ENCODE measurements at places on chromosomes 6 and 20.

DNA sequence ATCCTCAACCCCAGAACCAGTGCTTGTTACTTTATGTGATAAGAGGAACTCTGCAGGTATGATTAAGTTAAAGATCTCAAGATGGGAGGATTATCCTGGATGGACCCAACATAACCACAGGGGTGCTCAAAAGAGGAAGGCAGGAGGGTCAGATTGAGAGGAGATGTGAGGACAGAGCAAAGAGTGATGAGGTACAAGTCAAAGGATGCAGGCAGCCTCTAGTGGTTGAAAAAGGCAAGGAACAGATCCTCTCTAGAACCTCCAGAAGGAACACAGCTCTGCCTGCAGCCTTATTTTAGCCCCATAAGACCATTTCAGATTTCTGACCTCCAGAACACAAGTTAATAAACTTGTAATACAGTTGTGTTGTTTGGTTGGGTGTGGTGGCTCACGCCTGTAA is 41.2 kb downstream of the PDSS2 start:
- peak; percentile 19 for DNase-seq

- no peak for DNase-seq
Observed at GRCh38 chr6:169966312-169967181, 215.1 kb downstream of the ERMARD start.

DNA sequence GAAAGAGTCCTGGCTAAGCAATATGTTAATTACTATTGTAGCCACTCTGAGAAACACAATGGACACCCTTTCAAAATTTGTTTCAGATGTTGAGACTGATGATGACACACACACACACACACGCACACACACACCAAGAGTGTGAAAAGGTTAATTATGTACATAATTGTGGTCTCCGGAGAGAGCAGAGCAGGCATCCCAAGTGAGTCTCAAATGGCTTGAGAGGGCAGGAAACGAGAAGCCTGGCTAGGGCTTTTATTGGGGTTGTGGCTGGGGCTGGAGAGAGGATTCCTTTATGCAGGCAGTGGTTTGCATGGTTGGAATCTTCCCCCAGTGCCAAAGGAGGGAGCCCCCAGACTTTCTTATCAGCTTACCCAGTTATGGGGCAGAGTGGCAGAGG is 38.2 kb upstream of the NKX2-4 start:
- DNase-seq: no peak

DNA sequence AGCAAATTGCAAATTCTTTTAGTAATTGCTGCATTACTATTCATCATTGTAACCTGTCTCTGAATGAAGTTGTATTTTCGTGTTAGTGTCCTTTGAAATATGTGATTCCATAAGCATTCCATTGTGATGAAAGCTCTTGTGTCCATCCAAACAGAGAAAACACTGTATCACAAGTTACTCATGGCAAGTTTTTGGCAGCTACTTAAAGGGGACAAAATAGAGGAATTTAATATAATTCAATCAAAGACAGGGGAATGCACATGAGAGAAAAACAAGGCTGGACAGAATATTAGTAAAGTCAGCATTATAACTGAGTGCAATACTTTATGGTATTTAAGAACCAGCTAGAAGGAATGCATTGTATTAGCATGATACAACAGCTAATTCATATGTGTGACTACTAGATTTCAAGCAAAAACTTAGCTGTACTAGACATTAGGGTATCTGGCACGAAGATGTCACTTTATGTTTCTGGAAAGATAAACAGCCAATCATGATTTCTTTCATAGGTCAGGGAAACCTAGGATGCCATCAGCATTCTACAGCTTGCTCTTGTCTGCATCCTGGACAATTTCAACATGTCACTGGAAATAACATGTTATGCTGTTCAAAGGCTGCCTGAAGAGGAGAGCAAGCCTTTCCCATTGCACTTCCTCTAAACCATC is 270.6 kb upstream of the MARCKS start:
- no peak for DNase-seq

GRCh38 chr6:28429781-28430180 is 13.5 kb downstream of the ZSCAN23 start:
- DNase-seq: no peak

GRCh38 chr6:112253498-112253840 is 898 bp downstream of the LAMA4 start:
- DNase-seq: no peak

DNA sequence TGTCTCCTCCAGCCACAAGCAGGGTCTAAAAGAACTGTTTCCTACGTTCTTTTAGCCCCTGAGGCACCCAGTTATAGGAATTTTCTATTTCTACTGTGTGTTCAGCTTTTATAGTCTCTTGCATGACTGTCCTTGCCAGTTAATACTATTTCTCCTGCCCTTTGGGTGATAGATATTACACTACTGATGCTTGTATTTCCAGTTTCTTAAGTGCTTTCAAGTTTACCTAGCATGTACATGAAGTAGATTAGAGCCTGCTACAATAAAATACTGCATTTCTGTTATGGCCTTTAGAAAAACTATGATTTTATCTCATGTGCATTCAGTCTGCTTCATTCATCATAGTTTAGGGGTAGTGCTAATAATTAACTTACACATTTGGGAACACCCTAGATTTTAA is 89.6 kb downstream of the FOXO3 start:
- DNase-seq: no peak

Measured in GM13977 (cell line).